ENCODE measurements at places on chromosomes 7 and 10.

DNA sequence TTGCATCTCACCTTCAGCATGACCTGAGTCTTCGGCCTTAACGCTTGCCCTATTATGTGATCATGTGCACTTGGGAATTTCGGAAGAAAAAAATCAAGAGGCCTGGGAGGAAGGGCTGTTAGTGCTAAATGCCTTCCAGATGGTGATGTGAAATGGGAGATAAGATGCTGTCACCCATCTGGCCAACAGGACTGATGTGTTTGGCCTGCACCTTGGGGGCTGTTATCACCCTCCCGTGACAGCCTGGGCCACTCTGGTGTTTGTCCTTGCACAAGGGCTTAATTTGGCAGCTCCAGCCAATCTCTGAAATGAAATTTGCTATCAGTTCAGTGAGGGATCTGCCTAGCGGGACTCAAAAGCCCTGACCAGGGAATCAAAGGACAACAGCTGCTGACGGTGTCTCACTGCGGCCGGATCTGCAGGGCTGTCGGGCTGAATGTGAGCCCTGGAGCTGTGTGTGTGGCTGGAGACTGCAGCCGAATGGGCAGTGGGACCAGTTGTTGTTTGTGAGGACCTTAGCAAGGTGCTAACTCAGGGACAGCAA lies 131.4 kb upstream of the BTBD16 start:
- no peak for DNase-seq

- DNase-seq, result no peak
These were observed 18.6 kb downstream of the ADAP1 start for GRCh38 chr7:935874-936385.

GRCh38 chr7:4689668-4690067 lies 7.6 kb downstream of the FOXK1 start:
- no peak for DNase-seq

DNA sequence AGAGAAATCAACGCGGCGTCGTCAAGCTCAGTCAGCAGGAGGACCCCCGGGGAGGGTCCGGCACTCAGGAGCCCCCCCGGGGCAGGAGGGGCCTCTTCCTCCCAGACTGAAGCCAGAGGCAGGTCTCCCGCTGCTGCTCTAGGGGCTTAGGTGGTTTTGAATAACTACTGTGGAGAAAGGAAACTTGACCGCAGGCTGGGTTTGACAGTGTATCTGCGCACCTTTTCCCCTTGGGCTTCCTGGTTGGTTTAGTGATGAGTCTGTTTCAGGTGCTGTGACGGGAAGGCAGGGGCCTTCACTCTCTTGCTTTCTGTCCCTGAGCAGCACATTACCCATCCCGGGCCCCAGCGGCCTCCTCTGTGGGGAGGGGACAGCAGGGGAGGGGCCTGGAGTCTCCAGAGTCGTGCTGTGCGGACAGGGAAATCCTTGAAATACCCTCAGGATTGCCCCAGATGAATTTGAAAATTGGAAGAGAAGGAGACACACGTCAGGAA lies 262.2 kb downstream of the ADARB2 start:
- no peak for DNase-seq

GRCh38 chr7:17580856-17581255 lies 282.4 kb downstream of the AHR start:
- DNase-seq, result no peak

DNA sequence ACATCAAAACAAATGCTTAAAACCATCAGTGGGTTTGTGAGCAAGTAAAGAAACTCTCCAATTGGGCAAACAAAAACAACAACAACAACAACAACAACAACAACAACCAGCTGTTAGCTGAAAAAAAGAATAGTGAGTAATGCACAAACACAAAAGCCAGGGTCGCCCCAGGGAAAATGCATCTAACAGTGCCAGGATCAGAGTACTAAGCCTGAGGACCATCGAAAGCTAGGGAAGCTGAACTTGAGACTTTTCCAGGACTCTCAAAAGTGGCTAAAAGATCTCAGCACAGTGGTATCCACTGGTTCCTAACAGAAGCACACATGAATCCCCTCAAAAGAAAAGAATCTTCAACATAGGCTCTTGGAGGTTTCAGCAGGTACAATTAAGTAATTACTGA lies 83.3 kb downstream of the CPXM2 start:
- no peak for DNase-seq

DNA sequence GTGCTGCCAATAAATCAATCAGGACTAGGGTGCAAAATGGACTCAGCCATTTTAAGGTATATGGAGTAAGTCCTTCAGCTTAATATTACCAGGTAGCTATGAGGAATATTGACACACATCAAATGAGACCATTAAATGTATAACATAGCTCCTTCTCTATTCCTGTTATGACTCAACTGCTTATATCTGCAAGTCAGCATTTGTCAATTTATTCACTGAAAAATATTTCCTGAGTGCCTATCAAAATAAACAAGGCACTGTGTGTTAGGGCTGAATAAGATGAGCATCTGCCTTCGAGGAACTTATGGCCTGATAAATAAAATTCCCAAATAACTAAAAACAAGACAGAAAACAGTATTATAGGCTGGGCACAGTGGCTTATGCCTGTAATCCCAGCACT lies 113.8 kb downstream of the CDK6 start:
- DNase-seq, result no peak

DNA sequence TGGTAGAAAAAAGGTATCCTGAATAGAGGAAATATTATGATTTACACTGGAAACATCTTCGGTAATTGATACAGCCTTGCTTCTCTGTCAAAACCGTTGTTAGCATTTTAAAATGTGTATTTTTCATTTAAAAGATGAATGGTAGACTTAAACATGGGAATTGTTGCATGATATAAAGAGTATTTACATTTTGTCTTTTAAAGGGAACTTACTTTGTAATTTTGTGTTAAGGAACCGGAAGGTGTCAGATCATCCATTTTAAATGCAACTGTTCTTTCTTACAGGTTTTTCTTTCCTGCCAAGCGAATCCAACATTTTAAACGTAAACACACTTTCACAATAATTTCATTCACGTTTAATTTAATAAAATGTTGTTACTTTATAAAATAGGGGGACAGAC lies 1.8 kb upstream of the IGF2BP3 start:
- DNase-seq, result no peak

DNA sequence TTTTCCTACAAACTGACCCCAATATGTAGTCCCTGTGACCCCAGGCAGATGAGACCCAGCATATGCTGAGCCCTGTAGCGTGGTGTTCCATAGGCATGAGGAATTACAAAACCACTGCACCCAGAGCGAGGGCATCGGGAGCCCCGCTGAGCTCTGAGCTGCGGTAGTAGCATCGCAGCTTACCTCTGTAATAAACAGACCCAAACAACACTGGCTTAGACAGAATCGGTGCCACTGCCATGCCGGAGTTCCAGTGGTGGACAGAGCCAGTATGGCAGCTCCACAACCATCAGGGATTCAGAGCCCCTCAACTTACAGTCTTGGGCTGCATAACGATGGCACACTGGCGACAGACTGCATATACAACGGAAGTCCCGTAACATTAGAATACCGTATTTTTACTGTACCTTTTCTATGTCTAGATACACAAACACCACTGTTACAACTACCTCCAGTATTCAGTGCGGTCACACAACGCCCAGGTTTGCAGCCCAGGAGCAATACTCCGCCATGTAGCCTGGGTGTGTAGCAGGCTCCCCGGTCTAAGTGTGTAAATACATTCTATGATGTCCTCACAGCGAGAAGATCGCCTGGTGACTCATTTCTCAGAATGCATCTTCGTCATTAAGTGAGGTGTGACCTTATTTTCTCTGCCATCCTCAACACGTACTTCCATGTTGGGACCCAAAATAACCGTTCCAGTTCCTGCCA lies 68.8 kb downstream of the PROSER2 start:
- DNase-seq, result no peak

- DNase-seq, result no peak
These were observed 87.8 kb downstream of the TAF3 start for GRCh38 chr10:7906128-7906527.

Measured in NCI-H226 (cell line).